ENCODE measurements at places on chromosomes 11 and 22. TPM values are rescaled to one million over a fixed set of nuclear protein-coding genes. Genes with fewer than 3 reads are reported as not detected.
A peak's percentile ranks its signal among the peaks of the same experiment; 100 is the strongest.

The LMO2 gene
- total RNA-seq, result 0.20 TPM

The SHANK3 gene
- 1.2 TPM for total RNA-seq

DNA sequence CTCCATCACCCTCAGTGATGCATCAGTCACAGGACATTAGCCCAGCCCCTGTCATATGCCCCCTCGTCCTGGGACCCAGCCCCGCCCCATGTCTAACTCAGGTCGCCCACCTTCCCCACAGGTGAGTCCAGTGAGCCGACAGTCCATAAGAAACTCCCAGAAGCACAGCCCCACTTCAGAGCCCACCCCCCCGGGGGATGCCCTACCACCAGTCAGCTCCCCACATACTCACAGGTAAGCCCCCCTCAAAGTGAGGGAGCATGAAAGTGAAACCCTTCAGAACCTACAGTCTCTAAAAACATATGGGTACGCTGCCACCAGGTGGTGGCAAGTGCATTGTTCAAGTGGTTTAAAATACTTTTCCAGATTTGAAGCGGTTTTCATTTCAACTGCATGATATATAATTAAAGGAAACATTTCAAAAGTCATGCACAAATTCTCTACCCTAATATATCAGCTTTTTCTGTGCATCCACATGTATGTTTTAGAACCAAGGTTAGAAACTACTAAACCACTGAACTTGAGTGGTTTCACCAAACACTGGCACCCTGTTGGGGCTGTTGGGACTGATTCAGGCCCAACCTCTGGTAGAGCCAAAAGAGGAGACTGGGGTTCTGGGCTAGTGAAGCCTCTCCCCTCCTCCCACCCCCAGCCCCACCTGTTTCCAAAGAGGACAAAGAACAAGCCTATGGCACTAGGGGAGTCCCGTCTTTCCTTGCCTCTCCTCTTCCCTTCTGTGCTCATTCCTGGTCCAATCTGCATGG is 17.3 kb downstream of the EPS8L2 start:
- DNase-seq, result no peak

The SPTBN2 gene
- total RNA-seq, result 17.0 TPM

GRCh38 chr11:81089242-81089641 is 1644.4 kb downstream of the FAM181B start:
- DNase-seq, result no peak

DNA sequence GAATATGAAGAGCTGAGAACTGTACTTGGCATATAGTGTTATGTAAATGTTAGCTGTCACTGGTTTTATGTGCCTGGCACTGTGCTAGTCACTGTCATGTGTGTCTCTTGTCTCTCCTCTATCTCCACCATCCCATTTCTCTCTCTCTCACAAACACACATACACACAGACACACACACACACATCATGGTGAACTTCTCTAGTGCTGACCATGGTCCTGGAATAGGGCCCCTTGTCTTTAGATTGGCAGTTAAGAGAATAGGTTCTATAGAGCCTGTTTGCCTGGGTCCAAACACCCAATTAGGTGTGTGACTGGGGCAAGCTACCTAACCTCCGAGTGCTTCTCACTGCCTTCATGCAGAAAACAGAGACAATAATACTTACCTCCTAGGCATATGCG is 109.7 kb upstream of the NARS2 start:
- no peak for DNase-seq

DNA sequence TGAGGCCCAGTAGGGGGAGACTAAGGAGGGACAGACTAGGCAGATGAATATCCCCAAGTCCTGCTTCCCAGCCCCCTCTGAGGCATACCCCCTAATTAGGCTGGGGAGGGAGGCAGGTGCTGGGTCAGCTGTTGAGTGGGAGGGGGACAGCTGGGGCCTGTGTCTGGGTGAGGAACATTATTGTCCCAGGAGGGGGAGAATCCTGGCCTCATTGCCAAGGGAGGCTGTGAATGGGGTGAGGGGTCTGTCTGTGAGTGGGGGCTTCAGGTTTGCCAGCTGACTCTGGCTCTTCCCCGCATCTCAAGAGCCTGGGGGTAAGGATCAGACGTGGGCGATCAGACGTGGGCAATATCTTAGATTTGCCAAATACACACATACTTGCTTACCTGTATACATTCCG is 2.1 kb downstream of the INPPL1 start:
- DNase-seq, result no peak

- DNase-seq, result no peak
These were observed 57.5 kb downstream of the RPUSD4 start for GRCh38 chr11:126153972-126154371.

DNA sequence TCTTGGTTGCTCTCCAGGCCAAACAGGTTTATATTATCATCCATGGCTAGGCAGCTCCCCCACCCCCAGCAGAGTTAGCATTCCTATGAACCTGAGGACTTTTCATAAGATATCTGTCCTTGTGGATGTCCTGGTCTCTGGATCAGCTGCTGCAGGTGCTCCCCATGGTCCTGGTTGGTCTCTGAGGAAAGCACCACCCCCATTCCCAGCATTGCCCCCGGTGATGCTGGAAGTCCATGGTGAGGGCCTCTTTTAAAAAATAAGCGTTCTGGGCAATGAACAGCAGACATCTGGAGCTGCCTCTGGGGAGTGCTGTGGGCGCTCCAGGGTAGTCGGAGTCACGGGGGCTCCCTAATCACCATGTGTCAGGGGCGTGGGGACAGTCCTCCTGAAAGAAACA is 26.6 kb downstream of the DKK3 start:
- no peak for DNase-seq

GRCh38 chr11:10044618-10045017 is 249.4 kb downstream of the SBF2 start:
- no peak for DNase-seq

- peak; percentile 49 for DNase-seq
These were observed 1421.9 kb downstream of the BRD1 start for GRCh38 chr22:48405741-48406140.

DNA sequence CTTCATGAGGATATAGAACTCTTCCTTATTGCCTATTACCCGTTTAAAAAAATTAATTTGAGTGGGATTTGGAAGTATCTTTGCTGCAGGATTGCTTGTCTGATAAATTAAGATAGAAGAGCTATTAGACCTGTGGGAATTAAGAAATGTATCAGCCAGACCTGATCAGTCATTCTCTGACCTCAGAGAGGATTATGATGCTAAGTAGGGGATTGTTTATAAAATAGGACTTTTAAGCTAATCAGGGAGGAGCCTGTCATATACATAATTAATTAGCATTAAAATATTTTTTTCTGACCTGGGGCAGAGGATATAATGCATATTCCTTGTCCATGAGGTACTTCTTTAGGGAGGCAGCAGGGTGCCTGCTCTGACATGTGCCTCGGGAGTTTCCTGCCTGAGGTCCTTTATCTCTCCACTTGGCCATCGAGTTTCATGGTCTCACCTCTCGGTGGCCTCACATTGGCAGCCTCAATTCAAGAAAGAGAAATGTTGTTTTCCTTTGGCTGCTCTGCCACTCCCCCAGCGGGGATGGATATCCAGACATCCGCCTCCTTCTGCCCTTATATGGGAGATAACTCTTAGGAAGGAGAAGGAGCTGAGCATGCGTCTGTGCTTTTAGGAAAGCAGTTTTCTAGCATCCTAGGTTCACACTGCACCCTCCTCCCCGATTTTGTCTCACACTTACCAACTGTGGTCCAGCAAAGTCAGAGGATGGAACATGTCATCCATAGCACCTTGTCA is 41.1 kb downstream of the DIXDC1 start:
- no peak for DNase-seq

The TPH1 gene
- total RNA-seq, result 0.03 TPM

The PRMT3 gene
- 49.0 TPM for total RNA-seq

The TTC36 gene
- total RNA-seq, result not detected

The ACTN3 gene
- not detected for total RNA-seq

The VPS11 gene
- total RNA-seq, result 8.9 TPM

- no peak for DNase-seq
These were observed 400.2 kb downstream of the MN1 start for GRCh38 chr22:27401321-27401720.

GRCh38 chr11:33388793-33389525 is 131.8 kb downstream of the HIPK3 start:
- no peak for DNase-seq

DNA sequence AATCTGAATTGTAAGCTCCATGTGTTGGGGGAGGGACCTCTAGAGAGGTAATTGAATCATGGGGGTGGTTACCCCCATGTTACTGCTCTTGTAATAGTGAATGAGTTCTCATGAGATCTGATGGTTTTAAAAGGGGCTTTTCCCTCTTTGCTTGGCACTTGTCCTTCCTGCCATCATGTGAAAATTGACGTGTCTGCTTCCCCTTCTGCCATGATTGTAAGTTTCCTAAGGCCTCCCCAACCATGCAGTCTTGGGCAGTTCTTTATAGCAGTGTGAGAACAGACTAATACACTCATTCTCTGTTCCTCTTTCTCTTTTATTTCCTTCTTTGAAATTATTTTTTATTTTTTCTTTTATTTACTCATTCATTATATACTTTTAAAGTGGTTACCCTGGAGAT is 239.4 kb downstream of the CSNK2A3 start:
- no peak for DNase-seq

GRCh38 chr11:13920756-13921155 is 41.8 kb upstream of the SPON1 start:
- no peak for DNase-seq

The SLC17A6 gene
- total RNA-seq, result not detected

DNA sequence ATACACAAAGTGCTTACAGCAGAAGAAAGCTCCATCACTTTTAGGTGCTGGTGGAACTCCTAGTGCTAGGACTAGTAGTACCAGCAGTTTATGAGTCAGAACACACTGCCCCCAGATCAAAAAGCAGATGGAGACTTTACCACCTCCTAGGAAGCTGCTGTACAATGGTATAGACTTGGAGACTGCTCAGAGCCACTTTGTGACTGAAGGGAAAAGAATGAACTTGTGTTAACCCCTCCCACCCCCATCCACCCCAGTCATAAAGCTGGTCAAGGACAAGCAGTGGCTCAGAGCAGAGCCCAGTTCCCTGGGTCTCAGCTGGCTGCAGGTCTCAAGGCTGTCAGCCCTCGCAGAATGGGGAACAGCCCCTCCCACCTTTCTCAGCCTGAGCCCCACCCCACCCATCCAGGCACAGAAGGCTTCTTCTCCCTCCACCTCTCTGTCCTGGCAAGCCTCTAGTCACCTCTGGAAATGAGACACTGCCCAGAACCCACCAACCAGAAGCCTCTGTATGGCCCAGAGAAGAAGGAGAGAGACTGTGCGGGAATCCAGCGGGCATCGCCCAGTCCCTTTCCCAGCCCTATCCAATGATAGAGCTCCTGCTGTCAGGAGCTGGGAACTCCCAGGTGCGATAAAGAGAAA is 23.8 kb downstream of the PACSIN2 start:
- DNase-seq, result no peak

The METTL15 gene
- total RNA-seq, result 20.6 TPM

DNA sequence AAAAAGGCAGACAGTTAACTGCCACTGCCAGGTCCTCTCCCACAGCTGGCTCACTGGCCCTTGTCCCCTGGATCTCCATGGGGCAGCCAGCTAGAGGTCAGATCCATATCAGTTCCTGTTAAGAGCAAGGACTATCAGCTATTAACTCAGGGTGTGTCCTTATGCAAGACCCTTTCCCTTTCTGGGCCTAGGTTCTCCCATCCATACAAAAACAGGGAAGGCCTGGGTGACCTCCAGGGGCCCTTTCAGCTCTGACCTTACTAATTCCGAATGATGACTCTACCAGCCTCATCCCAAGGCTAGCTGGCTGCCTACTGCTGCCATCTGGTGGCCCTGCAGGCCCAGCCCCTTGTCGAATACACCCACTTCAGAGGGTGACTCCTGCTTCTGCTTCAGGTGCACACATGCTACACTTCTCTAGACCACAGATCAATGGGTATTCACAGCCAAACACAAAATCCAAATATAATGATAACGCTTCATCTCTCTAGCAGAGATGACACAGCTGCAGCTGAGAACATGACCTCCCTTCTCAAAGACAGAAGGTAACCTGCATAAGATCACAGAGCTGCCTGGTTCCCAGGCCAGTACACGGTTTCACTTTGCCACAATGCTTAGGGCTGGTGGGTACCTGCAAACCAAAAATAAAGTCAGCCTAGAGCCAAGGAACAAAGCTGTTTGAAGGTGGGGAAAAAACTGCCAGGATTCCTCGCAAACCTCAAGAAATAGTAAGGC is 34.1 kb downstream of the SERGEF start:
- DNase-seq, result peak; percentile 28

GRCh38 chr11:2325123-2325522 is 23.3 kb downstream of the TSPAN32 start:
- no peak for DNase-seq

The MFNG gene
- not detected for total RNA-seq

DNA sequence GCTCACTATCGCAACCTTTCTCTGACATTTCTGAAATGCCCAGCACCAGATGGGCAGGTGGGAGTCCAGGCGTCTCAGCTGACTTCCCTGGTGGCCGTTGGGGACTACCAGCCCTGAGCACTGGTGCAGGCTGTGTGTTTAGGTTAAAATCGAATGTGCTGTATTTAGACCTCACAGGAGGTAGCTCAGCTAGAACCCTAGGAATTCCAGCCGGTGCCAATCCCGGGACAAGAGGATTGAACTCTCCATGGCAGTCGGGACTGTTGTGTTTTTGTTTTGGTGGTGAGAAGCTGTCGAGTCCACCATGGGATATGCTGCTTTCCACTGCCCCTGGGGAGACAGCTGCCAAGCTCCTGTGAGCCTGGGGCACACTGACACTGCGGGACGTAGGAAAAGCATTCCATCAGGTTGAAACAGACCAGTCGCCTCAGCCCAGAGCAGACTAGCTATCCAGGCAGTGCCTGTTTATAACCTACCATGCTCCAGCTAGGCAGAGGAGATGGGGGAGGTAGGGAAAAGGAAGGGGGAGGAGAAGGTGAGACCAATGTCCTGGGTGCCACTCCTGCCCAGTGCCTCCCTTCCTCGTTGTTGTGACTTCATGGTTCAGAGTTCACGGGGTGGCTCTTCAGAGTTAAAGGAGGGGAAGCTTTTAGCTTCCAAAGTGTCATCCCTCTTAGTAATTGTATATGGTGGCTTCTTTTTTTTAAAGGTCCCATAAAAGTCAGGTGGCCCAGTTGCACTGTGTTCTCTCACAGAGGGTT is 53.0 kb downstream of the MICAL2 start:
- DNase-seq, result no peak

GRCh38 chr11:126186708-126187529 is 24.5 kb downstream of the RPUSD4 start:
- DNase-seq, result no peak

The GRAMD1B gene
- 279 TPM for total RNA-seq

GRCh38 chr11:660681-661444 is 23.8 kb downstream of the DRD4 start:
- DNase-seq, result no peak

DNA sequence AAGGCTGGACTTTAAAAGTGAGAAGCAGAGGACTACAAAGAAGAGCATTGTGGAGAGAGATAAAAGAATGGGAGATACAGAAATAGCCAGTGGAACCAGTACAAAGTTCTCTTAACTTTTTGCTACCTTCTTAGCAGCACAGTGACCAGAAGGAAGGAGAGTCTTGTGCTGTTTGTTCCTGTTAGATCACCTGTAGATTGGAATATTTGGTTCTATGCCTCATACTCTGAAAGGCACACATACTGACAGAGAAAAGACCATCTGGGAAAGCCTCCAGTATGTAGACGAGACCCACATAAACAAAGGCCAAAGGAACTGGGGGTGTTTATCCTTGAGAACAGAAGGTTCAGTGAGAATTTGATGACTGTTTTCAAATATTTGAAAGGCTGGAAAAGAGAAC is 18.7 kb downstream of the RNF141 start:
- DNase-seq, result no peak

- DNase-seq, result peak; percentile 56
These were observed 20.7 kb downstream of the ELF5 start for GRCh38 chr11:34492806-34493414.

GRCh38 chr22:37803639-37804351 is 3.9 kb upstream of the GCAT start:
- DNase-seq, result no peak

Measured in NCI-H460 (cell line).